Stomach (tissue), 19 donors: ENCODE measurements at places on chromosomes 1 and 21.

DNA sequence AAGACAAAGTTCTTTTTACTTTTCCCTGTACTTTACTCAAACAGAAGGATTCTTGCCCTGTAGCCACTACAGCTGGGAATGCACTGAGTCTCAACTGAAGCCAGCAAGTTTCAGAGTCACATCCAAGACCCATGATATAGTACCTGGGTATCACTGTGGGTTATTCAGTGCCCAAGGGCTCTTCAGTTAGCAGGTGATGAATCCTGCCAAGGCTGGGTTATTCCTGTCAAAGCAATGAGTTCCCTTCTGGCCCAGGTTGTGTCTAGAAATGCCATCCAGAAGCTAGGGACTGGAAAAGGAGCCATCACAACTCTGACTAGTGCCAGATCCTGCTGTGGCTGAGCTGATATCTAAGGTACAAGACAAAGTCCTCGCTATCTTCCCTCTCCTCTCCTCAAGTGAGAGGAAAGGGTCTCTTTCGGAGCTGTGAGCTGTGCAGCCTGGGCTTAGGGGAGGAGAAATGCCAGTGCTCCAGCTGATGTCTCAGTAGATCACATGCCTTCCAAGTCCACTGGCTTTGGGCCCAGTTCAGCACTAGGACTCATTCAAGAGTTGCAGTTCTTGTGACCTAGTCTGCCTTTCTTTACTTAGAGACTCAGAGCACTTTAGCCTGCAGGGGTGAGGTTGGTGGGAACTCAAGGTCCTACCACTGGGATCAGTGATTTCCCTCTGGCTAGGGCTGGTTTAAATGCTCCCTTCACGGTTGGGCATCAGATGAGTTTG is 369.4 kb downstream of the TBX15 start:
- no peak for DNase-seq

DNA sequence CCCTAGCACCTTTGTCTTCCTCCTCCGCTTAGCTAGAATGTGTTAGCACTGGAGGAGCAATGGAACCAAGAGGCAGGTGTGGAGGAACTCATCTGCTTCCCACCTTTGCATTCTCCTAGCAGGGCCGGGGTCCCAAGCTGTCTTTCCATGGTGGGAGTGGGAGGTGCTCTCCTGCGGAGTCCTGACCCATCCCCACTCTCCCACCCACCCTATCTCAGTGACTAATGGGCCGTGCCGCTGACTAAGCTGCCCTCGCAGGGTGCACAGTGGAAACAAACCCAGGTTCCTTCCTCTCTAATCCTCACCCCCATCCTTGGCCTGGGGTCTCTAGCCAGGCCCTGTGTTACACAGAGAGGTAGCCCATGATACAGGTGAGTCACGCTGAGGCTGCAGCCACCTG is 177.5 kb downstream of the HIVEP3 start:
- DNase-seq = no peak

GRCh38 chr1:1041092-1041523 is 21.2 kb downstream of the AGRN start:
- DNase-seq = no peak

GRCh38 chr1:28648008-28648473 is 359 bp upstream of the RNU11 start:
- DNase-seq = peak; percentile 98

DNA sequence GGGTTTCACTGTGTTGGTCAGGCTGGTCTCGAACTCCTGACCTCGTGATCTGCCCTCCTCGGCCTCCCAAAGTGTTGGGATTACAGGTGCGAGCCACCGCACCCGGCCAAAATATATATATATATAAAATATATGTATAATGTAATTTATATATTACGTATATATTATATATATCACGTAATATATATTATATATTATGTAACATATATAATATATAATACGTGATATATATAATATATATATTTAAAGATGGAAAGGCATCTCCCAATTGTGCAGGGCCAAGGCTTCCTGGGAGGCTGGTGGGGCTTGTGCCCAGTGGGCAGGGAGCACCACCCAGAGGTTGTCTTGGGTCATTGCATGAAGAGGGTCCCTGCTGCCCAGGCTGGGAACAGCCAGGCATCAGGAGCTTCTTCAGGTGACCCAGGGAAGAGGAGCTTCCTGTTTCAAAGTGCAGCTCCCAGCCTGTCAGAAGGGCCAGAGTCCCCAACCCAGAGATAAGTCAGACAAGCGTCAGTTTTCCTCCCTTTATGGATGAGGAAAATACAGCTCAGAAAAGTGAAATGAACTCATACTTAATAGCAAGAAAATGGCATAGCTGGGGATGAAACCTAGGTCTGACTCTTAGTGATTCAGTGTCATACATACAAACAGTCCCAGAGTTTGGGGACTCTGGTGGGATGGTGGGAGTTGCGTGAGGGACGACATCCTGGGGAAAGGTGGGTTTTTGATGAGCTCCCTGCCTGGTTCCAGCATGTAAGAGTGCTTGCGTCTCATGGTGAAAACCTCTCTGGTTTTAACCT is 12.0 kb downstream of the UBE2Q1 start:
- peak; percentile 79 for DNase-seq

DNA sequence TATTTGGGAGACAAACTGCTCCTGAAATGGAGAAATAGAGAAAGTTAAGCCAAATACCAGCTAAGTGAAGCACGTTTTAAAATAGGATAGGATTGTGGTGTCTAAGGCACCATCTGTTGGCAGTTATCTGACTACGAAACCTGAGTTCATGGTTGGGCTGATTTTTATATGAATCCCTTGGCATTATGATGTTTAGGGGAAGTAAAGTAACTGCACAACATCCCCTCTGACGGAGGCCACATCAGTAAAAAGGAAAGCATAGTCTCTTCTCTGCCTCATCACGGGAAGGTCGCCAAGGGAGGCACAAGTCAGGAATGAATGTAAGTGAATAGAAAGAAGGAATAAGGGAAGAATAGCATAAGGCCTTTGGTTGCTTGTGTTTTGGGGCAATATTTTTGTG is 128.0 kb downstream of the PRRX1 start:
- DNase-seq = no peak

GRCh38 chr1:186678155-186678554 is 2.1 kb downstream of the PTGS2 start:
- DNase-seq = no peak

GRCh38 chr1:186658999-186659398 is 21.2 kb downstream of the PTGS2 start:
- no peak for DNase-seq

DNA sequence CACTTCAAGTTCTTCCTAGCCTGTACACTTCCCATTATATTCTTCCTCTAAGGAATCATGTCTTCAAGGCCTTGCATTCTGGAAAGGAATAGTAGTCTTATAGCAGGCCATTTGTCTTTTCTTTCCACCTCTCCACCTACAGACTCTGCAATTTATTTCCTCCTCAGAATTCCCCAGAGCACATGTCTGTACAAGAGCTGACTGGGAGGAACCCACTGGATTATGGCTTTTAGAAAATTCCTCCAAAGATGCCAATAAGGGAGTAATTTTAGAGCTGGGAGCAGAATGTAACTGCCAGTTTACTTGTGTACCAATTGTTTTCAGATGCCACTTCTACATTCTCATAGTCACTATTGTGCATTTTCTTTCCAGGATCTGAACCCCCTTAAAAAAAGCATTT is 3.4 kb upstream of the PSMG1 start:
- no peak for DNase-seq

- DNase-seq = no peak
Observed at GRCh38 chr1:97013136-97013535, 291.6 kb downstream of the PTBP2 start.

DNA sequence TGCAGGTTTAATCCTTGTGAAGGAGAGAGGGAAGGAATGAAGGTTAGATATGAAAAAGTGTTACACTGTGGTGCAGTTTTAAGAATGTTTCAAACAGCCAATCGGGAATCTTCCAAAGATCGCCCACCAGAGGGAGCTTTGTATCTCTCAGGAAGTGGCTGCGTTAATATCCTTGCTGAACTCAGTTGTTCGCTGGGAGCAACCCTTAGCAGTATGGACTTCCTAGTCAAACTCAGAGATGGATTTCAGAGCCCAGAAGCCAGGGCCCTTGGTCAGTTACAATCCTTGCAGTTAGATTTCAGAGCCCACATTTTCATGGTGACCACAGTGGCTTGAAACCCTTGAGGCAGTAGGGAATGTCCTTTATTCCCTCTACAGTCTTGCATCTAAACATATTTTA is 136.2 kb downstream of the NTNG1 start:
- peak; percentile 70 for DNase-seq

DNA sequence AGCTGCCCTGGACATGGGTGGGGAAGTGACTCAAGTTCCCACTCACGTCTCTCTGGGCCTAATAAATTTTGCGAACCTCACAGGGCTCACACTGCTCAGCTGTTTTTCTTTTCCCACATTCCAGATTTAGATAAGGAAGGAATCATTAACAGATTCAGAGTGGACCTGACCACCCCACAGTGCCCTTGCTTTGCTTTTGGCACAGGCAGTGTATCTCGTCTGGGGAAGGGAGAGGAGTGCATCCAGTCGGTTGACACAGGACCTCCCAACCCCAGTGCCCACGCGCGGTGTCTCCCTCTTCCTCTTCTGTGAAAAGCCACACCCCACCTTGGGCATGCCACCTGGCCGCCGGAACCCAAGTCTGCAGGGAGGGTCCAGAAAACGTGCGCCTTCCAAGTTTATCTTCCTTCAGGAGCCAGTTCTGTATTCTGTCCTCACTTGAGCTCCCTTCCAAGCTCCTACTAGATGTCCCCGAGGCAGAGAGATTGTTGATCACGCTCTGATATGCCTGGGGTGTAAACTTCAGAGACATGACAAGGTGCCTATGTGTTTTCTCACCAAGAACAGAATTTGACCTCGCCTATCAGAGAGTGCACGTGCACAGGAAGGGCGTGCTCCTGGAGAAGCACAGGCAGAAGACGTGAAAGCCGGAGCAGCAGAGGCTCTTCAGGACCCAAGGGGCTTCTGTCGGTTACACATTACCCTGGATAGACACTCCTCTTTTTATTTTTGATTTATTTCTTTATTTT is 9.5 kb upstream of the SLC2A5 start:
- DNase-seq = no peak

DNA sequence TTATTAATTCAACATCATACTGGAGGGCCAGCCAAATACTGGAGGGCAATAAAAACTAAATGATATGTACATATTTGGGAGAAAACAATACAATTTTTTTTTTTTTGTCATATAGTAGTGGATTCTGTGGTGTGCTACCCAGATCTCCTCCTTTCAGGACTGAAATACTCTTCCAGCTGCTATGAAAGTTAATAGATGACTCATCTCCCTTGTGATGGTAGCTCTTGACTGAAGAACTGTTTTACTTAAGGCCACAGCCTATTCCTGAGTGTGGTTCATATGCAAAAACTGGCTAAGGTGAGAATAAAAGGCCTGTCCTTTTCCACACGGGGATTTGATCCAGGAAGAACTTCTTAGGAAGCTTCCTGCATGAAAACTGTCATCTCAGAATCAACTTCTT is 307.9 kb downstream of the HLX start:
- no peak for DNase-seq

DNA sequence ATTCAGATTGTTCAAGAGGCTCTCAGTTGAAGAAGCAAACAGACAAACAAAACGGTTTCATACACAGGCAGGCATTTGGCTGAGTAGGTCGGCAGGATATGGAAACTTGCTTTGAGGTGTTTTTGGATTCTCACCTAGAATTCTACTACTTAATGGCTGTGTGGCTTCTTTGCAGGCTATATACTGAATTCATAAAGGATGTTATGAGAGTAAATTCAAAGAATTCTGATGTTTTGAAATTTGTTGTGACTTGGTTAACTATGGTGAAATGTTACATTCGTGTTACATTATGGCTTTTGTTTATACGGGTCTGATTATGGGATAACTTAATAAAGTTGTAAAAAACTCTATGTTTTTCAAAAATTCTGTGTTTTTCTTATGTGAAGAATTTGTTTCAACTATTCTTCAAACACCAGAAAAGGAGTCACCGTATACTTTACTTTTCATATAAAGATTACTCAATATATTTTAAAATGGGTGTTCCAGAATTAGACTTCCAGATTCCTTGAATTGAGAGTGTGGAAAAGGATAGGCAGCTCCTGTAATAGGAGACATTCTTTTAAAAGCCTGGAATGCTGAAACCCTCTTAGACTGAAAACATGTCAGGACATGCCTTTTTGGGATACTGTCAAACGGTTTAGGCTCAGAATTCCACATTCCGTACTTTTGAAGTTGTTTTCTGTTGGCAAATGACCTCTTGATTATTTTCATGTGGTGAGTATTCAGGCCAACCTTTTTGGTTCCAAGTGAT is 8.2 kb upstream of the IRF2BP2 start:
- no peak for DNase-seq

DNA sequence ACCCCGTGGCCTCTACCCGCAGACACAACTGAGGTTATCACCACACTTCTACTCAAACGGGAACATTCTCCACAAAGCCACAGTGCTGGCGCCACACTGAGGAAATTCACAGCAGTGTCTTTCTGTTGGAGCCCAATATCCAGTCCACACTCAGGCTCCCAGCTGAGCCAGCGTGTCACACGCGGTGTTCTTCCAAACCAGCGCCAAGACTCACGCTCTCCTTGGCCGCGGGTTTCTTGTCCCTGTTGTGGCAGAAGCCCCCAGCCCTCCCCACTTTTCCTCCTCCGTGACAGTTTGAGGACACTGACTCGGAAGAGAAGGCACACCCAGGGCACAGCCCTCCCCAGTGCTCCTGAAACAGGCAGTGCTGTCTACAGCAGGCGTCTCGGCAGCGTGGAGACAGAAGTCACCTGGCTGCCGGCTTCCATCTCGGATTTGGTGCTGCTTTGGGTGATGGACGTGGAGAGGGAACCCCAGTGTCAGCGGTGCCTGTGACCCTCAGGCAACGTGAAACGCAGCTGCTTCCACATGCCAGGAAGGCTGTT is 35.4 kb upstream of the AGPAT3 start:
- no peak for DNase-seq

DNA sequence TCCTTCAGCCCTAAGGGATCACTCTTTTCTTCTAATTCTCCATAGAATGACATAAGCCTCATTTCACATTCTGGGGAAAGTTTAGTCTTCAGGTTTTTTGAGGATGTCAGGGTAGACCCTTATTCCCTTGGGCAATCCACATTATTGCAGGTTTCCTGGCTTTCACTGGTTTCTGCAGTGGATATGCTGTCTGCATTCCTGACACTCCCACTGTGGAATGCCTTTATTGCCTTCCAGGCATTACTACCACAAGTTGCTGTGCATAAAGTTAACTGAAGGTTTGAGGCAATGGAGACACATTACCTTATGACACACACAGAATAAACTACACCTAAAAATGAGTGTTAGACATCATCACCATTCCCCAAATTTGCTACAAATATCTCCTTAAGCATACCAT is 12.7 kb downstream of the FASLG start:
- DNase-seq = no peak

- DNase-seq = no peak
Observed at GRCh38 chr1:45510972-45511527, 10.6 kb downstream of the PRDX1 start.

DNA sequence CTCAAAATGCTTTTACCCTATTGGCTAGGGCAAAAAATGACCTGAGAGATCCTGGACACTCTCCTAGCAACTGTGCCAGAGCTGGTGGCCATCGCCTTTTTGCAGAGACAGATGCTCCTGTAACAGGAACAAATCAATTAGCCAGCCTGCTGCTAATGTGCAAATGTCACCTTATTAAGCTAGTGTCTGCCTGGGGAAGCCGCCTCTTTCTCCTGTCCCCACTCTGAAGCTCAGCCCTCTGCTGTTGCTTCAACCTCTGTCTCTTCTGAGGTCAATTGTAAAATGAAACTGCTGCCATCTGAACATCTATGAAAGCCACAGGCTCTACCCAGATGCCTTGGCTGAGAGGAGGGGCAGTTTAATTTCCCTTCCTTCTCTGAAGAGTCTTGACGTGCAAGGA is 85.5 kb upstream of the CACNA1E start:
- peak; percentile 31 for DNase-seq
